ENCODE measurements at places on chromosomes 5 and 9. TPM values are rescaled to one million over a fixed set of nuclear protein-coding genes. Genes with fewer than 3 reads are reported as not detected.

SPRY4 gene
- total RNA-seq = 2.5 TPM

FCN2 gene
- not detected for total RNA-seq

LCP2 gene
- total RNA-seq = not detected

GALNT12 gene
- 16.5 TPM for total RNA-seq

SPATA31A3 gene
- not detected for total RNA-seq

PCAT7 gene
- total RNA-seq = not detected

BSPRY gene
- not detected for total RNA-seq

TMEM232 gene
- 7.6 TPM for total RNA-seq

KCNV2 gene
- total RNA-seq = not detected

ENTPD2 gene
- not detected for total RNA-seq

RBM22 gene
- total RNA-seq = 24.1 TPM

RPS14 gene
- 3,512 TPM for total RNA-seq

HAVCR2 gene
- total RNA-seq = 2.2 TPM

SOX30 gene
- total RNA-seq = under 0.01 TPM

SPEF2 gene
- 4.1 TPM for total RNA-seq

TMEFF1 gene
- total RNA-seq = 5.1 TPM

ALDOB gene
- total RNA-seq = not detected

LMX1B gene
- not detected for total RNA-seq

RORB gene
- 0.87 TPM for total RNA-seq

DMRT2 gene
- total RNA-seq = not detected

FAM221B gene
- total RNA-seq = not detected

SURF2 gene
- 13.5 TPM for total RNA-seq

SLC6A3 gene
- total RNA-seq = under 0.01 TPM

ENC1 gene
- total RNA-seq = 16.1 TPM

CEL gene
- 0.66 TPM for total RNA-seq

SPINK6 gene
- not detected for total RNA-seq

MAMDC4 gene
- total RNA-seq = 1.3 TPM

TAS2R1 gene
- total RNA-seq = not detected

MRPL50 gene
- total RNA-seq = 13.7 TPM

SLC34A3 gene
- under 0.01 TPM for total RNA-seq

TRPM6 gene
- under 0.01 TPM for total RNA-seq

NDUFS4 gene
- total RNA-seq = 151 TPM

PCDHB7 gene
- under 0.01 TPM for total RNA-seq

PCDHGB1 gene
- total RNA-seq = 4.4 TPM

SLC25A51 gene
- total RNA-seq = 120 TPM

EPB41L4A gene
- 0.29 TPM for total RNA-seq

ALG2 gene
- total RNA-seq = 38.7 TPM

INSL6 gene
- not detected for total RNA-seq

PCDHB10 gene
- total RNA-seq = 0.66 TPM

RNF44 gene
- 6.5 TPM for total RNA-seq

NR6A1 gene
- 0.44 TPM for total RNA-seq

THBS4 gene
- total RNA-seq = 11.9 TPM

PCDHGB2 gene
- 5.1 TPM for total RNA-seq

CNTFR gene
- 0.44 TPM for total RNA-seq

BNC2 gene
- total RNA-seq = 52.5 TPM

CYLC2 gene
- not detected for total RNA-seq

OR1J1 gene
- not detected for total RNA-seq

TNFSF8 gene
- not detected for total RNA-seq

SH2D3C gene
- total RNA-seq = not detected

MYMK gene
- total RNA-seq = not detected

CNTNAP3B gene
- total RNA-seq = 1.2 TPM

CARD9 gene
- 1.3 TPM for total RNA-seq

RNF224 gene
- total RNA-seq = 0.17 TPM

SNX24 gene
- total RNA-seq = 30.4 TPM

FOXI1 gene
- not detected for total RNA-seq

Data from smooth muscle cell of trachea (primary cell).